ENCODE measurements at places on chromosomes 6 and 20.

DNA sequence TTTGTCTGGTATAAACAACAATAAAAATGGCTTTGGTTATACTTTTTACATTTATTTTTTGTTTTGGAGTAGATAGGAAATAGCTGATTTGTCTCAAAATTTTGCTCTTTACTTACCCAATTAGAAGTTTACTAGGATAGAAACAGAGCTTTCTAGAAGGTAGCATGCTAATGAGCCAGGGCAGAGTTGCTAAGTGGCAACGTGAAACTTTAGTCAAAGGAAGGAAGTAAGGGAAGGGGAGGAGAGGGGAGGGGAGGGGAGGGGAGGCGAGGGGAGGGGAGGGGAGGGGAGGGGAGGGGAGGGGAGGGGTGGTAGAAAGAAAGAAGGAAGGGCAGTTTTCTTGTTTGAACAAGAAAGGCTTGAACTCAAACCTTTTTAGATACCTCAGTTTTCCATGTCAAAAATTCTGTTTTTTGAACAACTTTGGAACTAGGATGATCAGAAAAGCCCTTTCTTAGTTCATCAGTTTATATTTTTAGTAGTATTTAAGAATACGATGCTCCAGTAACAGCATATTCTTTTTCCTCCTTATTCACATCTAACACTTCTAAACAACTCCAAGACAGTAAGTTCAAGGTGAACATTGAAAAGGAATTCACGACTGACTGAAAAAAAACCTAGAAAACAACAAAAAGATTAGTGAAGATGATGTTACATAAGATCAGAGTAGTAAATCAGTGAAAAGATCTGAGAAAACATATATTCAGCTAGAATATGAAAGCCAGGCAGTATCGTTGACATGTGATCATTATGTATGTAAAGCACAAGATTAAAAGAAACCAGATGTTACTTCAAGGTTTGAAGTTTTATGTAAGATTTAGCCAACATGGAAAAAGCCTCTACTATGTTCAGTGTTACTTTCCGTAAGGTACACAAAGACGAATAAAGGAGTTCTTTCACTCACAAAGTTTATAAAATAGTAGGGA is 263.4 kb downstream of the ARHGAP18 start:
- no peak for DNase-seq

DNA sequence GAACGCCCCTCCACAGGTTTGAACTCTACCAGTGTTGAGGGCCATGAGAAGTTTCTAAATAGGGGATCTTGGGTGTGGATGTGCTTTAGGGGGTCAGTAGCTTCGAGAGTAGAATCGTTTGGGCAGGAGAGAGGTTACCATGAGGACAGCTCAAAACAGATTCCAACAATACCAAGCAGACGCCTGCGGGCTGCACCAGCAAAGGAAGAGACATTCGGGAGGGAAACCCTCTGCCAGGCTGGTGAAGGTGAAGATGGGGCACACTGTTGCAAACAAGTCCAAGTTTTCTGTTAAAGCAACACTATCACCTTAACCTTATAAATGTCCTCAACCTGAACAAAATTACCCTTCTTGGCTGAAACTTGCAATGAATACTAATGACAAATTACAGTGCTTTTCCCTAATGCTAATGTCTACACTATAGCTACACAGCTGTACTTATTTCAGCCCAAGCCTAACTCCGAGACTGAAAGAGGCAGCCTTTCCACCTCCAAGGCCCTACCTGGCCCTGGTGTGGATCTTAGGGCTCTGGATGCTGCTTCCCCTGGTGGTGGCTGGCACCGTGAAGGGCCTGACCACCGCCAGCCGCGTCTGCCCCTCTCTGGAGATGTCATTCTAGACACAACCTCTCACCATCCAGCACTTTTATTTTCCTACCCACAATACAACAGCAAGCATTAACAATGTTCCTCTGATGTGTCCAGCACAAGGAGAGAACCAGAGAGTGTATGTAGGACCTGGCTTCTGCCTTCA is 80.1 kb downstream of the DLL1 start:
- no peak for DNase-seq

DNA sequence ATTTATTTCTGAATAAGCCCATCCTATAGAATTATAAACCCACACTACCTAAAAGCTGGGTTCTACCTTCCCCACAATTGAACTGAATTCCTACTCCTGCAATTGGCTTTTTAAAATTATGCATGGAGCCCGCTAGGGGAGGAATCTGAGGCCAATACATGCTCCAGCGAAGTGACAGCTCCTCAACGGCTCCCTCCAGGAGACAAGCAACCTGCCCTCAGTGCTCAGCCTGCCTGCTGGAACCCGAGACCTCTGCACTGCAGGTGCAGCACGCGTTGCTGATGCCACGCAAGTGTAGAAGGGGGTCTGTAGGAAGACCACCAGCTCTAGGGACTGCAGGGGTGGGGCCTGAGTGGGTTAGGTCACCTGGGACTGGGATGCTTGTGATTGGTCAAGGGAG is 170.2 kb upstream of the CDYL start:
- DNase-seq: no peak

- DNase-seq: no peak
Measured at GRCh38 chr6:116764961-116765841, at the start of gene FAM162B. TSS of gene FAM162B (minus strand) at chr6:116765719. CDS start at chr6:116765576, 143 bp downstream.

- DNase-seq: no peak
Measured at GRCh38 chr6:68572975-68573374, 62.1 kb upstream of the ADGRB3 start.

DNA sequence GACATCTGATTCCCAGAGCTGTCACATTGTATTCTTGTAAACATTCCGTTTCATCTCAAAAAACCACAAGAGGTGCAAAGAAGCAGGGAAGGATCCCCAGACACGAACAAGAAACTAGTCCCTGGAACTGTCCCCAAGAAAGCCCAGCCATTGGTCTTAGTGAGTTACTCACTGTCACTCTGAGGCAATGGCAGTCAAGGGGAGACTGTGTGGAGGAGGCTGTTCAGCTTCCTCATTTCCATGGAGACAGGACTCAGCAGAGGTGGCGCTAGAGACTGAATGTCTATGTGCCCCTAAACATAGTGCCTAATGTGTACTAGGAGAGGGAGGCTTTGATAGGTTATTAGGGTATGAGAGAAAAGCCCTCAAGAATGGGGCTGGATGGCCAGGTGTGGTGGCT is 11.1 kb downstream of the ULBP1 start:
- no peak for DNase-seq

- DNase-seq: no peak
Measured at GRCh38 chr6:108353853-108354252, 59.0 kb downstream of the AFG1L start.

GRCh38 chr6:36547646-36548400 is 544 bp upstream of the STK38 start:
- DNase-seq: no peak

- no peak for DNase-seq
Measured at GRCh38 chr6:5160206-5160605, 75.1 kb downstream of the PPP1R3G start.

GRCh38 chr6:43883847-43884651 is 114.0 kb downstream of the VEGFA start:
- DNase-seq: no peak

DNA sequence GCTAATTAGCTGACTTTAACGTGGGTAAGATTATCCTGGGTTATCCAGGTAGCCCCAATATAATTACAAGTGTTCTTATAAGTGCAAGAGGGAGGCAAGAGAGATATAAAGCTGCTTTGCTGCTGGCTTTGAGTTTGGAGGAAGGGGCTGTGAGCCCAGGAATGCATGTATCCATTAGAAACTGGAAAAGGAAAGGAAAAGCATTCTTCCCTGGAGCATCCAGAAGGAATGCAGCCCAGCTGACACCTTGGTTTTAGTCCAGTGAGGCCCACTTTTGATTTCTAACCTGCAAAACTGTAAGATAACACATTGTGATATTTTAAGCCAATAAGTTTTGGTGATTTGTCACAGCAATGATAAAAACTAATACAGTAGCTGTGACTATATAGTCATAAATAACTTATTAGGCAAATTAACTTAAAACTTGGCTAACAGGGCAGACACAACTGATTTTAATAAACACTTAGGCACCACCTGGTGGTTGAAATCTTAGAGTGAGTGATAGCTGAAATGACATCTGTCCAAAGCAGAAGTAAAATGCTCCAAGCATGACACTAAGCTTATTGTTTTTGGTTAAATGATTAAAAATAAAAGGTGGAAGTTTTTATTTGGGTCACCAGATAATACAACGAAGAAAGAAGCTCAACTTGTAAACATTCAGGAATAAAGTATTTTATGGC is 35.6 kb downstream of the ADGRF4 start:
- no peak for DNase-seq

- DNase-seq: peak; percentile 91
Measured at GRCh38 chr6:3281631-3282475, 23.1 kb downstream of the PSMG4 start.

- no peak for DNase-seq
Measured at GRCh38 chr20:14361509-14362345, 24.3 kb upstream of the FLRT3 start.

DNA sequence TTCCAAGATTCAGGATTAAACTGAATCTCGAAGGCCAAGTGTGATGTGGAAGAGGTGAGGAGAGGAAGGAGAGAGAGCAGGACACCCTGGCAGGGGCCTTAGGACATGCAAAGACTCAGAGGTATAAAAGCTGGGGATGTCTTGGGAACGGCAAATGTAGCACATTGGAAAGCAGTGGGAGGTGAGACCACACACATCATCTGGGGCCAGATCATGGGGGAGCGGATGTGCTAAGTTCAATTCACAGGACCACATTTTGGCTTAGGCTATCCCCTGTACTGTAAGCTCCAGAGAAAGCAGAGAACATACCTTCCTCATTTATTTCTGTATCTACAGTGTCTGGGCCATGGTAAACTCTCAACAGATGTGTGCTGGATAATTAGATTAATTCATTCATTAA is 59.5 kb upstream of the MBOAT1 start:
- no peak for DNase-seq
